ENCODE measurements at places on chromosomes 2 and 18.

DNA sequence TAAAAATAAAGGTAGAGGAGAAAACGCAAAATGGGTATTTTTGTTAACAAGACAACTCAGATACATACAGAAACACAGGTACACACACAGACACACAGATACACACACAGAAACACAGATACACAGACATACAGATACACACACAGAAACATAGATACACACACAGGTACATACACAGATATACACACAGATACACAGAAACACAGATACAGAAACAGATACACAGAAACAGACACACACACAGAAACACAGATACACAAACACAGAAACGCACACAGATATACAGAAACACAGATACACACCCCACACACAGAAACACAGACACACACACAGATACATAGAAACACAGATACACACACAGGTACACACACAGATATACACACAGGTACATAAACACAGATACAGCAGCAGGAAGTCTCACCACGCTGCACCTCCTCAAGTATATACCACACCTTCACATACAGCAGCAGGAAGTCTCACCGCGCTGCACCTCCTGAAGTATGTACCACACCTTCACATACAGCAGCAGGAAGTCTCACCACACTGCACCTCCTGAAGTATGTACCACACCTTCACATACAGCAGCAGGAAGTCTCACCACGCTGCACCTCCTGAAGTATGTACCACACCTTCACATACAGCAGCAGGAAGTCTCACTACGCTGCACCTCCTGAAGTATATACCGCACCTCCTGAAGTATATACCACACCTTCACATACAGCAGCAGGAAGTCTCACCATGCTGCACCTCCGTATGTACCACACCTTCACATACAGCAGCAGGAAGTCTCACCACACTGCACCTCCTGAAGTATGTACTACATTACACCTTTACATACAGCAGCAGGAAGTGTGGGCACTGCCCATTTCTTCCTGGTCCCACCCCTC lies 250.5 kb downstream of the HDAC4 start:
- no peak for DNase-seq

DNA sequence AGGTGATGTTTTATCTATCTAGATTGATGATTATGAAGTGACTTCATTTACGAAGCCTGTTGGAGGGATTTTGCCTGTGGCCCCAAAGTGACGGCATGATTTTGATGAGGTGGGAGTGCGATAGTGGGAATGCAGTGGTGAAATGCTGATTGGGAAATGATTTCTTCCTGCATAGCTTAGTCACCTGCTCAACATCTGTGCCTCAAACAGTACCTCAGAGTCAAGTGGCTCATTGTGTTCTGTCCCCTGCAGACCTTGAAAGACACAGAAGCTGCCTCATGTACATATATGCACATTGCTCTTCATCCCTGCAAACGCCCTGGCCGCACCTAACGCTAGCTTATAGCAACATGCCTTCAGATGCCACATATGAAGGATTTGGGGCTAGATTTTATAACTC lies 201.2 kb downstream of the TPGS2 start:
- no peak for DNase-seq

DNA sequence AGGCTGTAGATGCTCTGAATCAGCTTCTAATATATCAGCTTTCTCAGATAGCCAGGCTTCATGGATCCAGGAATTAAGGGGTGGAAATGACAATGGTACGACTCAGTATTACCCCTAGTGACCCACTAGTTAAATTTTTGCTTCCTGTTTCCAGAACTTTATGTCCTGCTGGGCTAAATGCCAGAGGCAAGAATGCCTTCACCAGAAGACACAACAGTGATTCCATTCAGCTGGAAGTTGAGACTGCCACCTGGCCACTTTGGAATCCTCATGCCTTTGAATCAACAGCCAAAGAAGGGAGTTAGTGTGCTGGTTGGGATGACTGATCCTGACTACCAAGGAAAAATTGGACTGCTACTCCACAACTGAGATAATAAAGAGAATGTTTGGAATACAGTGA lies 239.1 kb downstream of the ASXL3 start:
- DNase-seq, result no peak

GRCh38 chr2:161131804-161132203 lies 28.4 kb upstream of the TANK start:
- no peak for DNase-seq

GRCh38 chr2:206530727-206531126 lies 87.4 kb downstream of the ADAM23 start:
- no peak for DNase-seq

- no peak for DNase-seq
Observed at GRCh38 chr2:201347138-201347537, 10.0 kb downstream of the FLACC1 start.

DNA sequence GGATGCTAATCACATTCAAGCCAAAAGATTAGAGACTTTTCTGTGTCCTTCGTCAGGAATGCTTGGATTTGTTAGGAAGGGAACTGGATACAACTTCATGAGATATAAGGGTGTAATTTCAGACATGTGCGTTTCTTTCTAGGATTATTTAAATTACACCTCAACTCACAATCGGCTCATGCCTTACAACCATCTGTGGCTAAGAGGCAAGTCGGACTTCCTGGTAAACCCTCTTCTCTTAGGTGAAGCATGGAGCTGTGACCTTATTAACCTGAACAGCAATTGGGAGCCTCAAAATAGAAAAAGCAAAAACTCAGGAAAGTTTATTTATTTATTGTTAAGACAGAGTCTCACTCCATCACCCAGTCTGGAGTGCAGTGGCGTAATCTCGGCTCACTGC lies 61.8 kb downstream of the SEMA4F start:
- no peak for DNase-seq

DNA sequence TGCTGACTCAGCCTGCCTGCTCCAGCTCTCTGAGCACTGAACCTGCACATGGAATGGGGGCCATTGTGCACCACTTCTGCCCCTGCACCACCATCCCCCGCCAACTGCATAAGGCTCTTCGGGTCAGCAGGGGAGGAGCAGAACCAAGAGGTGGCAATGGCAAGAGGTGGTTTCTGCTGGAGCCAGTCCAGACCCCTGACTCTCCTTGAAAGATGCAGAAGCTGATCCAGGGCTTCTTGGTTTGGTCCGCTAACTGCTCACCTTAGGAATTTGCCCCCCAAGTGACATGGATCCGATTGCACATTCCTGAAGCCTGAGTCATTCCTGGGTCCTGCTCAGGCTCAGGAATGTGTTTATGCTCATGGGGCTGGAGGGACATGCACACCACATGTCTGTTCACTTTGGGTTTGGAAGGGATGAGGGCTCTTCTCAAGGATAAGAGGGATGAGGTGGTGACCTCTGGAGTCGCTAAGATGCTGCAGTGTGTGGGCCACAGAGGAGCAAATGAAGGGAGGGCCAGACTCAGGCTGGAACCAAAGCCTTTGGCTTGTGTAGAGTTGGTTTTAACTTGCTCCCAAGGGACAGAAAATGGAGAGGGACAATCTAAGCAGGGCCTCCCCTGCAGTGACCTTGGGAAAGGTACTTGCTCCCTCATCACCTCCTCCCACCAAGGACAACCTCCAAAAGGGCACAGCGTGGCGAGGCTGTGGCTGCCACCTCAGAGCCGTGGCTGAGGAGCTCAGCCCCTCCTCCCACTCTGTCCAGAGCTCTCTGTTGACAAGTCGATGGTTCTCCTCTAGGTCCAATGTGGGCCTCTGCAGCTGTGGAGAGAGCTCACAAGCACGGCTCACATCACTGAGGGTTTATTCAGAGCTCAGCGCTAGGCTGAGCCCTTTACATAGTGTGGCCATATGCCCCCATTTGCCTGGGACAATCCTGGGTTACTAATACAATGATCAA lies 66.2 kb downstream of the HS1BP3 start:
- DNase-seq, result peak; percentile 85

DNA sequence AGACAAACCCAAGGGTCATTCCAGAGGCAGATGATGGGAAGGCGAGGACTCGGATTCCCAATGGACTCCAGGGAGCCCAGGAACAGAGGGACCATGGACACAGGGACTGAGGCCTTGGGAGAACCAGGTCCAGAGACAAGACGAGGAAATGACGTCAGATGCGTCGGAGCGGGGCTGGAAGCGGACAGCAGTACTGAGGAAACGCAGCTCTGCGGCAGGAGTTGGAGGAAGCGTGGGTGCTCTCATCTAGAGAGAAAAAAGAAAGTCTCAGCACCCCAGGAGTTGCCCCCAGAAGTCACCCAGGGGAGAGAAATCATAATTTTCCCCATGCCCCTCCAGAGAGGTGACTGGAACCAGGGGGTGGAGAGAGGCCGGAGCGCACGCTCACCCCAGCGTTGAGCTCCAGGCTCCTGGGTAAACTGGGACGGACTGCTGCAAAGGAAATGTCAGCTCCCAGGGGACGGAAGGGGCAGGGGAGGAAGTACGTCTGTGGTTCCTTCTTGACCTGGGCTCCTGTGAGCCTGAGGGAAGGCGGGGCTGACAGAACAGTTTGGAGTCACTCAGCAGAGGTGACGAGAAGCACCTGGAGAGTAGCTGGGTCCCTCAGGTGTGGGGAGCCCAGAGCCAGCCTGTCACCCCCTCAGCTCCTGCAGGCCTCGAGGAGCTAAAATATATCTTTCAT lies 44.7 kb downstream of the CMPK2 start:
- no peak for DNase-seq

GRCh38 chr2:12064153-12064552 lies 317.7 kb downstream of the LPIN1 start:
- no peak for DNase-seq

- no peak for DNase-seq
Observed at GRCh38 chr18:62105376-62105775, 81.5 kb downstream of the PIGN start.

GRCh38 chr2:33136566-33136965 lies 189.8 kb downstream of the LTBP1 start:
- no peak for DNase-seq

DNA sequence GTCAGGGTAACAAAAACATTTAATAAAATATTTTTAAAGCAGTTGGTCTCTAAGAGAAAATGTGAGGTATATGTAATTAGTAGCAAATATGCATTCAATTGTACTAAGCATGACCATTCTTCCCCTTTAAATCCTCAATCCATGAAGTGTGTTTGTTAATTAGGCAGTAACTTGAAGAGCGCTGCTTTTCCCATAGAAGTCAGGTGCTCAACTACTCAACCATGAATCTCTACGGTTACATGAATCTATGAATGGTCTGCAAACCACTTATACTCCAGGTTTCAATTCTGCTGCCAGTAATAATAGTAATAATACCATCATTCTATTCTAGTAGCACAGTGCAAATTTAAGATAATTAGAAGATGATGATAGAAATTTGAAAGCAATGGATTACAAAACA lies 55.8 kb downstream of the SLC8A1 start:
- no peak for DNase-seq

DNA sequence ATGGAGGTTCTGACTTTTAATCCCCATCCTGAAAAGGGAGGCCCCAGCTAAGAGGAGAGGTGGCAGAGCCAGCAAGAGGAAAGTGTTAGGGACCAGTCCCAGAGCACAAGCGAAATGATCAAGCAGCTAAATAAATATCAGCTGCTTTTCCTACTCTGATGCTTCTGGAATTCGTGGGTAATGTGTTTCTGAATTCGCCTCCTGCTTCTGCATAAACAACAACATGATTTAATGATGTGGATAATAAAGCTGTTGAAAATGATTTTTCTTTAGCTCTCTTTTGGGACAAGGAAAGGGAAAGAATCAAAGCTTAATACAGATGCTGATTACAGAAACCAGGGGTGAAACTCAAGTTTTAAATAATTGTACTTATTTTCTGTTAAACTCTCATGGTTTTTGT lies 329.7 kb downstream of the PDE11A start:
- no peak for DNase-seq
